ENCODE measurements at places on chromosomes 2 and 18.

GRCh38 chr2:240596491-240596931, 10.0 kb downstream of the CAPN10 start:
- no peak for DNase-seq

DNA sequence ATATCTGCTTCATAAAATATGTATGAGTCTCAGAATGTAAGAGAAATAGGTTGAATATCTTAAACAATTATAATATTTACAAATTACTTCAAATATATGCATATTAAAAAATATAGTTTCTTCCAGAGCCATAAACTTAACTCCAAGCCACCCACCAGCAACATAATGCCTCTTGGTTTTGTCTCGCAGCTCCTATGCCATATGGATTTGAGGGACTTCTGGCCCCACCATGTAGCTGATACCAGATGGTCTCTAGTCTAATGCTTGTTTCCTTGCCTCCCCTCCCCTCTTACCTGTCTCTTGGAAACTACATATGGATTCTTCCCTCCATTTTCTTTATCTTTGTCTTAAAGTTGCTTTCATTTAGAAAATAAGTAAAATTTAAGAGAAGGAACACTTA, 114.3 kb downstream of the GCA start:
- no peak for DNase-seq

DNA sequence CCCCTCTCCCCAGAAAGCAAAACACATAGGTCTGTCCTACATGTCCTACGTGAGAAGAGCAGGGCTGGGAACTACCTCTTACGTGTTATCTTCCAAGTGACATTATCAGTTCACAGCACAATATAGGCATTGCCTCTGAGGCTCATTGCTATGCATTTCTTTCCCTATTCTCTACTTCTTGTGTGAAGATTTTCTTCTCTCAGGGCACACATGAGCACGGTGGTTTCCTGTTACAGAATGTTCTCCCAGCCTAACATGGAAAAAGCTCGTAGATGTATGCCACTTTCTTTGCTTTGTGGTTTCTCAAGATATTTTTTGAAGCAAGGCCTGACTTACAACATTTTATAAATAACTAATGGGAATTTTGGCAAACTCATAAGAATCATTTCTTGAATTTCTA, 19.4 kb upstream of the DSC3 start:
- DNase-seq = no peak

GRCh38 chr2:119333360-119333759, 33.3 kb downstream of the C2orf76 start:
- no peak for DNase-seq

DNA sequence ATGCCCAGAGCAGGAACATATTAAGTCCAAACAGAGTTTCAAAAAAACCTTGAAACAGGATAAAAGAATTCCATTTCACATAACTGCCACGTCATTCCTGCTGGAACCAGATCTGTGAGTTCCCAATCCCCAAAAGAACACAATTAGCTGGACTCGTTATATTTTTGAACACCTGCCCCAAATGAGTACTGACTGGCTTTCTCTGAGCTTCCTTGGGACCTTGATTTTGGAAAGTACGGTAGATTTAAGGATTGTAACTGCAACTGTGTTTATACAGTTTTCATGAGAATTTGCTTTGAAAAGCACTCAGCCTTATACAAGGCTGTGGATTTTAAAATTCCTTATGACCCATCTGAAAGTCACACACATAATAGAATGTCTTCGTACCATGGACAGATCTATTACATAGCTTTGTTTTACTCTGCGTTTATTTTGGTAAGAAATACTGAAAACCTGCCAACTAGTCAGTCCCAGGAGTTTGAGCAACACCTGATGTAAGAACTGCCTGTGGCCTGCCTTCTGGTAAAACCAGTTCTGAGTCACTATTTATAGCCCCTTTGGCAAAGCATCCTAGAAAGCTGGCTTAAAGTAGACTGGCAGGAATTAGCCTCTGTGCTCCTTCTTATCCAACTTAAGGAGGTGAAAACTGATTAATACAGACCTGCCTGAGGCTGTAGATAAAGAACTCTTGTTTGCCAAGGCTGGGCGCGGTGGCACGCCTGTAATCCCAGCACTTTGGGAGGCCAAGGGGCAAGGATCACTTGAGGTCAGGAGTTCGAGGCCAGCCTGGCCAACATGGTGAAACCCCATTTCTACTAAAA, 48.1 kb downstream of the MERTK start:
- DNase-seq = no peak

DNA sequence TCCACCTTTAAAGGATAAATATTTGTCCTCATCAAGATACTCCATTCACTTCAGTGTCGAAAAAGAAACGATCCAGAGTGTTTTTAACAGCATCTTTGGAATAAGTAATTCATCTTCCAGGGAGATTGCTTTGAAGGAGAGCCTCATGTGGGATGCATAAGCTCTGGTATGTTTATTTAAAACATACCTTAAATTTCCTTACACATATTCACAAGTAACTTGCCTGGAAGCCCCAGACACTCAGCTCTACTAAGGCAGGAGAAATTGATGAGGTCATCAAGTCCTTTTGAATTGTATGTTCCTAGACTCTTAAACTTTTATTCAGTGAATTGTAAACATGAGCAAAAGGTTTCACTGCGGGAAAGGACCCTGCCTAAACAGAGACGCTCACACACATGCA, 103.0 kb downstream of the CDK15 start:
- DNase-seq = no peak

- no peak for DNase-seq
These were observed 12.9 kb upstream of the GEMIN6 start for GRCh38 chr2:38765149-38765548.

- no peak for DNase-seq
These were observed 125.4 kb downstream of the CSRNP3 start for GRCh38 chr2:165594935-165595255.

GRCh38 chr2:231665245-231666170, 42.8 kb upstream of the PTMA start:
- no peak for DNase-seq

- DNase-seq = no peak
These were observed 57.6 kb downstream of the SDC1 start for GRCh38 chr2:20167356-20167755.

- DNase-seq = no peak
These were observed 173.3 kb upstream of the SPRED2 start for GRCh38 chr2:65605743-65606058.

- DNase-seq = no peak
These were observed 13.2 kb downstream of the RALBP1 start for GRCh38 chr18:9488538-9488937.

GRCh38 chr2:157265825-157266224, 8.3 kb downstream of the GALNT5 start:
- no peak for DNase-seq

- no peak for DNase-seq
These were observed 8.9 kb downstream of the ARHGEF4 start for GRCh38 chr2:130845505-130846085.

GRCh38 chr2:60484133-60484645, 69.3 kb downstream of the BCL11A start:
- DNase-seq = no peak

- no peak for DNase-seq
These were observed 5.5 kb downstream of the COL6A3 start for GRCh38 chr2:237408335-237409000.

- DNase-seq = no peak
These were observed 34.4 kb downstream of the ZFP36L2 start for GRCh38 chr2:43191947-43192516.

GRCh38 chr2:231673348-231673770, 35.0 kb upstream of the PTMA start:
- no peak for DNase-seq

DNA sequence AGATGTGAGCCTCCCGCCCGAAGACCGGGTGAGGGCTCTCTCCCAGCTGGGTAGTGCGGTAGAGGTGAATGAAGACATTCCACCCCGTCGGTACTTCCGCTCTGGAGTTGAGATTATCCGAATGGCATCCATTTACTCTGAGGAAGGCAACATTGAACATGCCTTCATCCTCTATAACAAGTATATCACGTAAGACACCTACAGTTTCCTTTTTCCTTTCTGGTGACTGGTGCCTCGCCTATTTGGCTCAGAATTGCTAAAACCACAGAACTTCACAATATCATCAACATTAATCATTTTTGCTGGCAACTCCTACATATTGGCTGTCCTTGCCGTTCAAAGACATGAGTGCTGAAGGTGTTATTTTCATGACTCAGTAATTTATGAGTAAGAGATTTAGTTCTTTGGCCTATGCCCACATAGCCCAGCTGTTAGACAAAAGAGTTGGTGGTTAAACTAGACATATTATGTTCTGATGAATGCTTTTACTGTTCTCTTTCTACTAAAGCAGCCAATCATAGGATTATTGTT, 2.2 kb downstream of the STAMBP start:
- DNase-seq = no peak

DNA sequence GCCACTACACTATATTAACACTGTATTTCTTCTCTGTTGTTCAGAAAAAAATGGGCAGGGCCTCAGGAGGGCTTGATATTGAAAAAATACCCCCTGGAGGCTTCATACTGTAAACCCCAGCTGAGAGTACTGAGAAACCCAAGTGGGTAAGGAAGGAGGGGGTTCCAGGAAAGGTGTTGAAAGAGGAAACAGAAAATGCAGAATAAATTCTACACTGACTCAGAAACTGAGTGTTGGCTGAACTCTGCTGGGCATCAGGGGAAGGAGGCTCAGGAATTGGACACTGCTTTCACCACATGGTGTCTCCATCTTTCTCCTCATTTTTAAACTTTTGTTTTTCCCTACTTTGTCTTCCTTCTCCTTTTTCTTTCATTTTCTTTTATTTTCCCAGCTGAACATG, 253.7 kb downstream of the DYM start:
- no peak for DNase-seq

DNA sequence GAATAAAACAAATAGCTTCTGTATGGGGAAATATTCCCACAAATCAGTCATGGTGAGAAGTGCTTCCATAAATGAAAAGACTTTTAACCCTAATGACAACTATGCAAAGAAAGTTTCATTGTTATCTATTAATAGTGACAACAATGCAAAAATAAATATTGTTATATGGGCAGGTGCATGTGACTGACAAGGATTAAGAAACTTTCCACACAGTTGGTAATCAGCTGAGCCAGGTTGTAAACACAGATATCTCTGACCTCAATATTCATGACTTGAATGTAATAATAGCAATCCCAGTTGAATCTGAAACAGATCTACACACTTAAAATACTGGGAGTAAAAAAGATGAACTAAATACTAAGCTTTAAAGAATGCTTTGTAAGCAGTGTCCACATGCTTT, 517.0 kb upstream of the SOX11 start:
- no peak for DNase-seq

GRCh38 chr2:197210430-197210829, 100.2 kb downstream of the ANKRD44 start:
- no peak for DNase-seq

GRCh38 chr18:42183746-42184145, 228.7 kb downstream of the PIK3C3 start:
- no peak for DNase-seq

GRCh38 chr18:10805587-10806118, 279.8 kb downstream of the NAPG start:
- DNase-seq = no peak

DNA sequence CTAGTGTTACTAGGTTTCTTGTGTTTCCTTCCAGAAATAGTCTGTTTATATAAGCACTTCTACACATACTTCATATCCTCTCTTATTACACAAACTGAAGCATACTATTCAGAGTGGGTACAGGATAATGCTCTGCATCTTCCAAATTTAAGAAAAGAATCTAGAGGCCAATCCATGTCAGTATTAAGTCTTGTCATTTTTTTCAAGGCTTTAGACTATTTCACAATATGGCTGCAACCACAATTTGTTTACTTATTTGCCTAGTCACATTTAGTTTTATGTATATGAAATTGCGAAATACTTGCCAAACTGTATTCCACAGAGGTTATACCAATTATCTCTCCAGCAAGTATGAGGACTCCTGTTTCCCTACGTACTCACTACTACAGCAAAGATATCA, 27.9 kb downstream of the IWS1 start:
- no peak for DNase-seq

DNA sequence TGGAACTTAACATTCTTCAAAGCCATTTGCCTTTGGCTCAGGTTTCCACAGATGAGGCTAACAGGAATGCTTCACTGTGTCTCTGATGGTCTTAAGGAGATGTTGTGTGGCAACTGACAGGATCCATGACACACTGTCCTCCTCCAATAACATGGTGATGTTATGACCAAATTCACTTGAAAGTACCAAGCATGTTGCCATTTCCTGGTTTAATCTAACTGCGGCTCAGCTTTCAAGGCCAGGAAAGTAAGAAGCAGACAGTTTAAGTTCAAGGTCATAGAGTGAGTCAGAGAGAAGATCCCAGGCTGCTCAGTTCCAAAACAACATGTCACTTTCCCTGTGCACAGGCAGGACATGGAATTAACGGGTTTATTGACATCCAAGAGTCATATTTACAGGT, 513.6 kb downstream of the STK39 start:
- no peak for DNase-seq

DNA sequence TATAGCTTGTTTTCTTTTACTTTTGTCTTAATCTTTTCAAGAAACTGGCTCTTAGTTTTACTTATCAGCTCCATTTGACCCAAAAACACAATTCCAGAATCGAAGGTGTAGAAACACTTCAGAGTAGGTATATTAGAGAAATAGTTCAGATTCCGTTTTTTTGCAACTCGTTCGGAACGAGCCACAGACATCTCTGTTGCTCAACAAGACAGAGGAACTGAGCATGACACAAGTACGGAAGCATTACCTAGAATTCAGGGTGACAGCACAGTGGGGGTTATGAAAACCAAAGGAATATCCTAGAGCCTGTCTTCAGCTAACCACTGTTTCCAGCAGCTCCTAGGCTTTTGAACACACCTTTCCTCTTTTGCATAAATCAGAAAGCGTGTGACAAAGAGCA, 5.0 kb downstream of the HRH4 start:
- DNase-seq = no peak

DNA sequence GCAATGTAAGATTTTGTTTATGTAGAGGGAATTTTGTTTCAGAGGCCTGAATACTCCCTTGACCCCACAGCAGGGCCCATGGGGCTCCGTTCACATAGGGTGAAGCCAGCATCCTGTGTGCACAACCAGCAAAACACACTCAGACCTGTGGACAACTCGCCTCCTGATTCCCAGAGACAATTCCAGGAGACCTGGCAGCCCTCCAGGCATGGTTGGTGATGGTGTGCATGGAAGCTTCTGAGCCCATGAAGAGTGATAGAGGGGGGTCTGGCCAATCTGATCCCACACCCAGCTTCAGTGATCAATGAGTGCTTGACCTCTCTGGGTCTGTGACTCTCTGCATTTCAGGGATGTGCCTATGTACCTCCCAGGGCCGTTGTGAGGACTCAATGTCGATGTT, 91.0 kb upstream of the RAB6C start:
- no peak for DNase-seq

DNA sequence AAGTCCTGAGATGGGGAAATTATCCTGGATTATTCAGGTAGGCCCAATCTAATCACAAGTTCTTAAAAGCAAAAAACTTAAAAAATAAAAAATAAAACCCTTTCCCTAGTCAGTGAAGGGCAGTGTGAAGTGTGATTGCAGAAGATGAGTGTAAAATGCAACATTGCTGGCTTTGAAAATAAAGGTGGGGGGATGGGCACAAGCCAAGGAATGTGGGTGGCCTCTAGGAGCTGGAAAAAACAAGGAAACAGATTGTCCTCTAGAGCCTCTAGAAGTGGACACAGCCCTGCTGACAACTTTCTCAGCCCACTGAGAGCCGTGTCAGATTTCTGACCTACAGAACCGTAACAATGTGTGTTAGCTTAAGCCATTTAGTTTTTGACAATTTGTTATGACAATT, 184.3 kb upstream of the HNRNPA3 start:
- no peak for DNase-seq

Measured in NCI-H1694 (cell line).